Neuronal stem cell (in vitro differentiated cells): ENCODE measurements at places on chromosomes 3 and 15.

DNA sequence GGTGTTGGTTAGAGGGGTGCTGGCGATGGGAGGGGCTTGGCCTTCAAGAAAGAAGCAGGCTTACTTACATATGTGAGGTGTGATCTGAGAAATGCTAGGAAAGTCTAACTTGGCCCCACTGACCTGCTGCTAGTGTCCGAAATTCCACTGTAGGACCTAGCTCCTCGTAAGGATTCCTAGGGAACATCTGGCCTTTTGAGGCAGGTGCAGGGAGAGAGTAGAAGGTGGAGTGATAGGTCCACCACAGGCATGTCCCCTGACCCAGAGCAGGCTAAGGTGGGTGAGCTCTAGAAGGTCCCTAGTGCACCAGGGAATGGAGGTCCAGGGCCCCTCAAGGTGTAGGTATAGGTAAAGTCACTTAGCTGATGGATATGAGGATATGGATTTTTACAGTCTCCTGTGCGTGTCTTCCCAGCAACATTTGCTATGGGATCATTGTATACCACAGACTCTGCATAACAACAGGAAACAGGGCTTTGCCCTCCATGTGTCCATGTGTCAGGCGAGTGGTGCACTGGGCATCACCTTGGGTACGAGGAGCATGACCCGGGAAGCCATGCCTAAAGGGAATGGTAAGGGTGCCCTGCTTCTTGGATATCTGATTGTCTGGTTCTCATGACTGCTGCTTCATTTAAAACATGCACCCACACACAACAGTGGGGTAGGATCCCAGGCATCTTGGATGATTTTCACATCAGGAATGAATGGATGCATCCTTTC lies 32.6 kb downstream of the POMGNT2 start:
- DNase-seq = no peak

GRCh38 chr15:91214675-91215590 lies 114.9 kb downstream of the SV2B start:
- DNase-seq = no peak

DNA sequence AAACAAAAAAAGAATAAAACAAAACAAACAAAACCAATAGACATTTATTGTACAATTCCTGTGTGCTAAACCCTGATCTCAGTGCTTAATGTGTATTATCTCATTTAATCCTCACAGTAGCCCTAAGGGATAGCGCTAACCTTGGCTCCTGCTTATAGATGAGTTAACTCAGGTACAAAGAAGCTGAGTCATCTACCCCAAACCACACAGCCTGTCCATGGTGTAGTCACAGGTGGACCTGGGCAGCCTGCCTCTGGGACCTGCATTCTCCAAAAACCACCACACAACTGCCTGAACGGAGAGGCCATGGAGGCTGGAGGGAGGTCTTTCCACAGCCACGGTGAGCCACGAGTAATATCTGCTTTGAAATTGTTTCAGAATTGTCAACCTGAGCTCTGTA lies 5.5 kb upstream of the CLN6 start:
- DNase-seq = no peak

GRCh38 chr15:67253549-67254237 lies 768 bp downstream of the AAGAB start:
- peak; percentile 5 for DNase-seq

- no peak for DNase-seq
Observed at GRCh38 chr3:50605901-50606326, 5.7 kb downstream of the CISH start.

DNA sequence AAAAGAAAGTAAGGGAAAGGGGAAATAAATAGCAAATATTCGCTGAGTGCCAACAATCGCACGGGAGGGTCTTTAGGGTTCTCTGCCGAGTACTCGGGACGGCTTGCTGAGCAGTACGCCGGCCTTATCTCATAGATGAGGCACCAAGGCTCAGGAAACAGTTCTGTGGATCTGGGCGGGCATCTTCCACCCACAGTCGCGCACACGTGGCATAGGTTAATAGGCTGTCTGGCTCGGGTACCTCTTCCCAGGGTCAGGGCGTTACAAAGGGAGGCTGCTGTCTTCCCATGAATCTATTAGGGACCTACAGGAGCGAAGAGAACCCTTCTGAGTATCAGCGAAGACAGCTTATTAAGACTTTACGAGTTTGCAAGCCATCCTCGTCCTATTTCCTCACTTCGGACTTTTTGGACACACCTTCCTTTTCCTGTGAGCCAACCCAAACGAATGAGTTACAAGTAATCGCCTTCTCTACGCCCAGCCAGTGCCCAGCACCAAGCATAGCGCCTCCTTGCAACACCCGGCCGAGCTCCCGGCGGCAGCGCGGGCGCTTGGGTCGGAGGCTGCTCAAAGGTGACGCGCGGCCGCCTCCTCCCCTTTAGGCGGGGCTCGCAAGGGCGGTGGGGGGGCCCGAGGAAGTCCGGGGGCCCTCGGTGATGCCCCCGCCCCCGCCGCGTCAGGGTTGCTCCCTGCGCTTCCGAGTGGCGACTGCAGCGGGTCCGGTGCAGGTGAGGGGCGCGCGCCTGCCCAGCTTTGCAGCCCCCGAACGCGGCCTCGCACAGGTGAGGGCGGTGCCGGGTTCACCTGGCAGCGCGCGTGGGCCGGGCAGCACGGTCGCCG lies at the start of gene MCTP2:
MCTP2 (plus strand) TSS at position 679 of the 840 bp plus-strand sequence. CDS start 66,705 bp downstream, outside the sequence.
- peak; percentile 47 for DNase-seq

GRCh38 chr3:9686050-9686550 lies 17.5 kb upstream of the CPNE9 start:
- no peak for DNase-seq

GRCh38 chr3:54875596-54876268 lies 52.1 kb downstream of the LRTM1 start:
- no peak for DNase-seq

- DNase-seq = peak; percentile 80
Observed at GRCh38 chr15:84588053-84588874, 12.5 kb upstream of the ZSCAN2 start.
